ENCODE measurements at places on chromosomes 2 and 18.

DNA sequence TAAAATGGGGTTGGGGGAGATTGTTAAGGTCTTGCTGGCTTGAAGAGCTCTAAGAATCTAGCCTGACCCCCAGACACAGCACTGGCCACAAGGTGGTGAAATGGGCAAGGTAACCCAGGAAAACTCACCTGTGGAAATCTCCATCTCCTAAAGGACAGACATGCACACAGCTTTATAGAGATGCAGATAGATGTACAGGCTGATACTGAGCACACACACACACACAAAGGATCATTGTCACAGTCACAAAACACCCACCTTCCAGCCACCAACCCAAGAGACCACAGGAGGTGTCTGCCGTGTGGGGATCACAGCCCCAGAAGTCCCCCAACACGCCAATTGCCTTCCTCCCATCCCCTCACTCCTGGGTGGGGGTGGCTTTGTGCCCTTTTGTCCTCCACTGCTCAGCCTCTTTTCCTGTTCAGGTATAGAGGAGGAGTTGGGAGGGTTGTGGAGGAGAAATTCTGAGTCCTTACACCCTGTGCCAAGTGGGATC lies 3.2 kb upstream of the CYP26B1 start:
- DNase-seq, result no peak

GRCh38 chr2:219460424-219460926 lies 25.8 kb downstream of the SPEG start:
- no peak for DNase-seq

DNA sequence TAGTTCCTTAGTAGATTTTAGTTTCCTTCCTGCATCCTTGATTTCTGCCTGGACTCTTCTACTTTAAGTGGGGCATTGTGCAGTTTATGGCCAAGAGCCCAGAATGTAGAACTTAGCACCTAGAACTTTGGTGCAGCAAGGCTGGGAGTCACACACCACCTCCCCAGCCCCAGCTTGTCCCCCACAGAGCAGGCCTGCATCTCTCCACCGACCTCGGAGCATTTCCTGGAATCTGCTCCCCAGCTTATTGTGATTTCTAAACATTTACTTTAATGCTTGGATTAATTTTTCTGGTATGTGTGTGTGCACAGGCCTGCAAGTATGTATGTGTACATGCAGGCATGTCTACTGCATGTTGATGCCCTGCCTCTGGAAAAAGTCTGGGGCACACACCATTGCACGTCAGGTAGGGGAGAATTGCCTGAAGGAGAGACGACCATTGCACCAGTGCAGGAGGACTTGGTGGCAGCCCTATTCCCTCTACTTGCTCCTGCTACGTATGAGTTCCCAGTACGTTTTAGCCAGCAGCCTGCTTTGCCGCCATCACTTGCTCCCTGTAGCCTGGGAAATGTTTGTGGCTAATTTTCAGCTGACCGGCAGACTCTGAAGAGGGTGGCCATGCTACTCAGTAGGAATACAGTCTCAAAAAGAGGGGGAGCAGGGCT lies 419.9 kb upstream of the HS6ST1 start:
- DNase-seq, result no peak

DNA sequence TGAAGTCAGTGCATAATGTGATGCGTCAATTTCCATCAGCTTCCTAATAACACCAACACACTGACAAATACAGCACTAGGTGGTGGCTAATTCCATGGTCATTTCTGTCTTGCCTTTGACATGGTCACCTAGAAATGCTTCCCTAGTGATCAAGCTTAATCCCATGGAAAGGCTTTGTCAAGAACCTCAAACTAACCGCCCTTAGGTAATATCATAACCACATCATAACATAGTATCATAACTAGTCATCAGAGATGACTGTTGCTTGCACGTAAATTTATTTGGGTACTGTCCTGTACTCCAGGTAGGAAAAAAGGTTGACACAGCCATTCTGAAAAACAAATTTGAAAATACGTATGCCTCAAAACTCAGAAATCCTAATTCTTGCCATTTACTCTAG lies 471.8 kb downstream of the IRS1 start:
- DNase-seq, result no peak

DNA sequence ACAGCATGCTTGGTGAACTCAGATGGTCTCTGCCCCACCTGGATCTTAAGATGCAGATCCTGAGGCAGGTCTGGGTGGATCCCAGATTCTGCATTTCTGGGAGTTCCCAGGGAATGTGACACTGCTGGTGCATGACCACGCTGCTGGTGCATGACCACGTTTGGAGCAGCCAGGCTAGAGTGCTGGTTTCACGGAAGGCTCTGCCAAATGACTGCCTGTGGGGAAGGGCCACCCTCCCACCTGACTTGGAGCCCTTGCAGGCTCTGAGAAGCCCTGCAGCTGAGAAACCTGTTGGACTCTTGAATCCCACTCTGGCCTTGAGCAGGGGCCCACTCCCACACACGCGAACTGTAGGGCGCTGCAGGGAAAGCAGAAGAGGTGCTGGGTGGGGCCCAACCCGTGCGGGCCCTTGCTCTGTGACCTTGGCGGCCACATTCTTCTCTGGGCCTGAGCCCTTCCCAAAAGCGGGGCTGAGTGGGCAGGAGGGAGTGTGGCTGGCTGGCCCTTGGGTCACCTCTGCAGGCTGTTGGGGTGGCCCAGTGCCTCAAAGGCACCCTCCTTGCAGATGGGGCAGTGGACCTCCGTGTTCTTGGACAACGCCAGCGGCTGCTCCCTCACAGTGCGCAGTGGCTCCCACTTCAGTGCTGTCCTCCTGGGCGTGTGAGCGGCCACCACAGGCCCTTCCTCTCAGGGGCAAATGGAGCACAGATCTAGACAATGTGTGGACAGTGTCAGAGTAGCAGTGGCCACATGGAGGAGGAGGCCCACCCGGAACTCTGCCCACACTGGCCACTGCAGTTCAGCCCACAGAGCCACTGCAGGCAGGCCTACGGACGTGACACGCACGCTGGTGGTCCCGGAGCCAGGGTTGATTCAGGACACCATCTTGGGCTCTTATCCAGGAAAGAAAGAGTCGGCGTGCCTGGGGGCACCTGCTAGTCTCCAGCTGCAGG lies 7.9 kb downstream of the ERFE start:
- no peak for DNase-seq

GRCh38 chr2:129113776-129114175 lies 795.1 kb upstream of the HS6ST1 start:
- no peak for DNase-seq

GRCh38 chr2:69618362-69618761 lies 25.2 kb downstream of the AAK1 start:
- DNase-seq, result no peak

- no peak for DNase-seq
Observed at GRCh38 chr2:222878877-222879603, 18.2 kb downstream of the ACSL3 start.

DNA sequence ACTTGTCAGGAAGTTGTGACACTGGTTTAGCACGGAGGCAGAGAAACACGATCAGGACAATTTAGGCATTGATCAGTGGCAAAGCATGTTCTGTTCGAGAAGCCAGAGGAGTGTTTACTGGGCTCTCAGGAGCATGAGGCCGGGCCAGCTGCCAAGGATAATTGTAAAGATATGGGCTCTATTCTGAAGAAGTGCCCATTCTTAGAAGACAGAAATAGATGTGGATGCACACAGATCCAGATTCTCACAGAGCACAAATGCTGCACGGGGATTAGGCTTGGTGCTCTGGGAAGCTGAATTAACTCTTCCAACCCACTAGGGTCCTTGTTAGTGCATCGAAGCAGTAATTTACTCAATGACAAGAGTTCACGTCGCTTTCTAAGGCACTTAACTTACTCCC lies 16.2 kb downstream of the AFF3 start:
- DNase-seq, result no peak

- no peak for DNase-seq
Observed at GRCh38 chr2:95388091-95388692, 14.3 kb upstream of the FAHD2A start.

DNA sequence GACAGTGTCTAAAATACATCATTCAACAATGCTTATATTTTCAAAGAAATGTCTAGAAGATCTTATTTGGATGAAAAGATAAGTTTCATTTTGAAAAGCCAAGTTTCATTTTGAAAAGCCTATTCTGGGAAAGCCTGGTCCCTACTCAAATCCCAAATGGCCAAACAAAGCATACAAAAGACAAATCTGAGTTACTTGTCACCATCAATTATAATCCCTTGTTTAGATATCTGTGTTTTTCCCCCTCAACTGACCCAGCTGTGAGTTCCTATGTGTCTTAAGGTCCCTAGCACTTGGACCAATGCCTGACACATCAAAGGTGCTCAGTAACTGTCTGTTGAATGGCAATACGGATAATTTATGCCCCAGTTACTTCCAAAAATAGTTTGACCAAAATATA lies 52.3 kb upstream of the THOC1 start:
- DNase-seq, result no peak

DNA sequence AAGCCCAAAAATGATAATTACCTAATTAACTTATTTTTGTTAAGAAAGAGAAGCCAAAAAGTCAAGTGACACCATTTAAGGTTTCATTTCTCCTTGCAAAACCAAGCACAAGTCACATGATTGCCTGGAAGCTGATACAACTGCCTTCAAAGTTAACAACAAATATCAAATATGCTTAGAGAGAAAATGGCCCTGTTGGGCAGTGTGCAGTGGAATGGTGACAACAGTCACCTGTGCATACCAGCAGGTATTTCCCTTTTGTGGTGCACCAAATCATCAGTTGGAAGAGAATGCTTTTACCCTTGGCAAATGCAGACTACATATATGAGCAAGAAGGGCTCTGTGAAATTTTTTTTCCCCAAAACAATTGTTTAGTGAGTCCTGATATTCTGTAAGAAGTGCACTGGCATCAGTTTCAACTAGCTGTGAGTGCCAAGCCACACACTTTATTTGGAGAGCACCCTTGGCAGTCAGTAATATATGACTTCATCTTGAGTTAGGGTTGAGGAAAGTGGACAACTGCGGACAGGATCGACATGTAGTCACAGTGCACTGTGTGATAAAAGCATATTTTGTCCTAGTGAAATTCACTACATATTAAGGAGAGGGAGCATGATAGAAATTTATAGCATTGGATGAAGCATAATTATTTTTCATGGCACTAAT lies 74.9 kb upstream of the DOCK10 start:
- no peak for DNase-seq

DNA sequence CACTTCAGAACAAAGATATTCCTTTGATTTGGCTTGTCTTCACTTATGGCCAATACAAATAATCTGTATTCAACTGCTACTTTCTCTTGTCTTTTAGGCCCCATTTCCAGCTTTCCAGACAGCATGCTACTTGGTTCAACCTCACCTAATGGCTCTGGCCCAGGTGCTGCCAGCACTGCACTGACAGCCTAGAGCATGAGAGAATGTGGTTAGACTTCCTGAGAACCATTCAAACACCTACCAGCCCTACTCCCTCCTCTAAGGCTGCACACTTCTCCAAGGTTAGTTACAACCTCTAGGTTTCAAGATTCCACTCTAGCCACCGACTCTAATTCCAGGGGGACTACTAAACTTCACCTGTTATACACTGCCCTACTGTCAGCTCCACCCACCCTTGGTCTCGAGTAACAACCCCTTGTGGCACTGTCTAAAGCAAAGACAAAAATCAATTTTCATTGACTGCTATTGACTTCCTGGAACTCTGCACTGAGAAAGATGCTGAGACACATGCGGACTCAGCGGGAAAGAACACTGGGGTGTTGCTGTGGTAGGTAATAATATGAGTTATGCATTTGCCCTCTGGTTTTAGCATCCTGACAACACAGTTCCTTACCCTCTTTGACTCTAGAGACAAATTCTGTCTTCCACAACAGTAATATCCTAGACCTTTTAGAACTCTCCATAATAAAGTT lies 38.2 kb downstream of the PLEKHM3 start:
- no peak for DNase-seq

GRCh38 chr2:209533391-209533790 lies 109.5 kb downstream of the MAP2 start:
- DNase-seq, result no peak

- DNase-seq, result no peak
Observed at GRCh38 chr2:46989491-46990230, 74.1 kb upstream of the MCFD2 start.
